ENCODE measurements at places on chromosomes 5 and 9.

- H3K4me1 ChIP-seq: no peaks in the 10 kb centered on the region
- no peak overlapping the region for H3K27ac ChIP-seq
- no peaks in the 10 kb centered on the region for H3K27me3 ChIP-seq
- no peak for DNase-seq
- no peaks in the 10 kb centered on the region for H3K36me3 ChIP-seq
- no peak overlapping the region for H3K4me3 ChIP-seq
Measured at GRCh38 chr9:31248156-31248555, 1136.3 kb upstream of the ACO1 start.

- H3K4me3 ChIP-seq: no peak overlapping the region
- no peak for DNase-seq
- H3K4me1 ChIP-seq: no peaks in the 10 kb centered on the region
- H3K36me3 ChIP-seq: no peaks in the 10 kb centered on the region
- H3K27ac ChIP-seq: no peak overlapping the region
Measured at GRCh38 chr5:21236971-21237427, 1249.0 kb upstream of the CDH18 start.

DNA sequence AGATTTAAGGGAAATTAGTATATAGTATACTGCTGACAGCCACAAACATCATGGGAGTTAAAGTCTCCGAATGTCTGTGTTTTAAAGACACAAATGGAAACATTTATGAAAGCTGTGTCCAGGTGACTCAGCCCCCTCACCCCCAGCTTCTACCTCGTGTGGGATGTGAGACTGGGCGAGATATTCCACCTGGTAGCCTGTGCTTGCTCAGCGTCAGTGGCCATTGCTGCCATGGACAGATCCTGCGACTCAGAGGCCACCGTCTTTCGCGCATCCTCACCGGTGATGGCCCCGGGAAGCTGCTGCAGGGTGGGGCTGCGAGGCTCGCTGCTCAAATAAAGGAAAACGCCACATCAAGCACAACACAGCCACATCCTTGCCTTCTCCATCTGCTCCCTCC, 31.2 kb upstream of the EXOC3 start:
- no peak overlapping the region for H3K27ac ChIP-seq
- no peak overlapping the region for H3K4me3 ChIP-seq
- H3K27me3 ChIP-seq: peaks cover 8% of the 10 kb centered on the region

GRCh38 chr9:109771087-109771486, 8.9 kb upstream of the PALM2AKAP2 start:
- no peak overlapping the region for H3K27ac ChIP-seq
- no peaks in the 10 kb centered on the region for H3K27me3 ChIP-seq
- no peak for DNase-seq
- no peaks in the 10 kb centered on the region for H3K36me3 ChIP-seq
- H3K4me3 ChIP-seq: no peak overlapping the region
- H3K4me1 ChIP-seq: no peaks in the 10 kb centered on the region

DNA sequence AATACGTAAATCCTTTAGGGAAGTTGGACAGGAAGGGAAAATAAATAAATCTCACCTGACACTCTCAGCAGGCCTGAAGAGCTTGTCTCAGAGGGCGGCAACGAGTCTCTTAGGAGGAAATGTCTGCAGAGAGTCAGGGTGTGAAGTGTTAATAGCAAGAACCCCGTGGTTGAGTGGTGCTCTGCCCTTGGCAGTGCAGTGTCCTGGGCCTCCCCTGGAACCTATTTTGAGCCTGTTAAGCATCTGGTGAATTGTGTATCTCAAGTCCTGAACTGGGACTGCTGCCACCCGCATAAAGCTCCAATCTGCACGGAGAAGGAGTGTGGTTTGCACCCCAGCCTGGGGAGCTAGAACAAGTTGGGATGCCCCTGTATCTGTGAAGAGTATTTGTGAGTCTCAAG, 211.8 kb downstream of the GOLPH3 start:
- no peaks in the 10 kb centered on the region for H3K27me3 ChIP-seq
- H3K4me1 ChIP-seq: no peaks in the 10 kb centered on the region
- H3K27ac ChIP-seq: no peak overlapping the region
- no peak overlapping the region for H3K4me3 ChIP-seq

GRCh38 chr5:131022811-131023497, 142.1 kb downstream of the HINT1 start:
- no peak overlapping the region for H3K27ac ChIP-seq
- H3K27me3 ChIP-seq: no peaks in the 10 kb centered on the region
- H3K4me1 ChIP-seq: no peaks in the 10 kb centered on the region
- no peak overlapping the region for H3K4me3 ChIP-seq

- H3K27me3 ChIP-seq: no peaks in the 10 kb centered on the region
- H3K4me1 ChIP-seq: peaks cover under 1% of the 10 kb centered on the region
- no peak for DNase-seq
- no peak overlapping the region for H3K4me3 ChIP-seq
Measured at GRCh38 chr5:143188692-143189091, 214.8 kb downstream of the NR3C1 start.

- no peak for DNase-seq
- no peaks in the 10 kb centered on the region for H3K27me3 ChIP-seq
- peaks cover 6% of the 10 kb centered on the region for H3K4me1 ChIP-seq
- no peak overlapping the region for H3K27ac ChIP-seq
- peaks cover 25% of the 10 kb centered on the region for H3K36me3 ChIP-seq
Measured at GRCh38 chr9:71729816-71730526, 38.3 kb downstream of the CEMIP2 start.

- no peaks in the 10 kb centered on the region for H3K27me3 ChIP-seq
- no peaks in the 10 kb centered on the region for H3K36me3 ChIP-seq
- H3K4me1 ChIP-seq: peaks cover 47% of the 10 kb centered on the region
- H3K27ac ChIP-seq: peak overlapping the region; percentile 44
- no peak overlapping the region for H3K4me3 ChIP-seq
- no peak for DNase-seq
Measured at GRCh38 chr5:151151263-151151660, 6.3 kb downstream of the ANXA6 start.

DNA sequence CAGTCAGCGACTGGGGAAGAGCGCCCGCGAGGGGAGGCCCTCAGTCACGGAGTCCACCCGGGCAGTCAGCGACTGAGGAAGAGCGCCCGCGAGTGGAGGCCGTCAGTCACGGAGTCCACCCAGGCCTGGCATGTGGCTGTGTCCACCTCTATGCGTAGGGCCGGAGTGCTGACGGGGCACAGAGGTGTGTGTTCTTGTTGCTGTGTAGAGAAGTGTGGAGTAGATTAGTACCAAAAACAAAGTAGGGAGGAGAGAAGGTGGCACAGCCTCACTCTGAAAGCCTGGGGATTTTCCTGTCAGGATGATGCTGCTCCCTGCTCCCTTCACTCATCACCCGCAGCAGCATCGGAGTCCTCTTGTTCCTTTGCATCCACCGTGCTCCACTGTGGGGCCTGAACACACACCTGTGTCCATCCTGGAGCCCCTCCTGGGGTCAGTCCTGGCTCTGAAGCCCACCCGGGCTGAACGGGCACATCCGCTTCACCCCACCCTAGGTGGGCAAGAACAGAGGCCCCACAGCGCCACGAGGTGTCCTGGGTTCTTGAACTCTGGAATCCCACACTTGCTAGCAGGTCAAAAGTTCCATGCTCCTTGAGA, 37.9 kb downstream of the AHRR start:
- H3K4me1 ChIP-seq: no peaks in the 10 kb centered on the region
- H3K27me3 ChIP-seq: no peaks in the 10 kb centered on the region
- H3K27ac ChIP-seq: no peak overlapping the region
- DNase-seq: no peak
- no peaks in the 10 kb centered on the region for H3K36me3 ChIP-seq

DNA sequence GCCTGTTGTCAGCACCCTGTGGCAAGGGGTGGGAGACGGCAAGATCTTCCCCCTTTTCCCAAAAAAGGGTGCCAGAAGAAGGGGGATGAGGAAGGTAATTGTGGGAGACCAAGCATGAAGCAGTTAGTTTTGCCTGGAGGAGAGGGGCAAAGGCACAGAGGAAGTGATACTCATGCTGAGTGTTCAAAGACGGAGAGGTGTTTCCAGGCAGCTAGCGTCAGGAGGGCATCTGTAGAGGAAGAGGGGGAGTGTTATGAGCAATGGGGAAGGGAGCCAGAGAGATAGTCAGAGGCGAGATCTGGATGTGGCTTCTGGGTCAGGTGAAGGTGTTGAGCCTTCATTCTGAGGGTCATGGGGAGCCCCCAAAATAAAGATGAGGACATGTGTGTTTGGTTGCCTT, 26.9 kb upstream of the ADAM19 start:
- H3K4me3 ChIP-seq: no peak overlapping the region
- H3K4me1 ChIP-seq: no peaks in the 10 kb centered on the region
- H3K27ac ChIP-seq: no peak overlapping the region
- no peaks in the 10 kb centered on the region for H3K27me3 ChIP-seq

DNA sequence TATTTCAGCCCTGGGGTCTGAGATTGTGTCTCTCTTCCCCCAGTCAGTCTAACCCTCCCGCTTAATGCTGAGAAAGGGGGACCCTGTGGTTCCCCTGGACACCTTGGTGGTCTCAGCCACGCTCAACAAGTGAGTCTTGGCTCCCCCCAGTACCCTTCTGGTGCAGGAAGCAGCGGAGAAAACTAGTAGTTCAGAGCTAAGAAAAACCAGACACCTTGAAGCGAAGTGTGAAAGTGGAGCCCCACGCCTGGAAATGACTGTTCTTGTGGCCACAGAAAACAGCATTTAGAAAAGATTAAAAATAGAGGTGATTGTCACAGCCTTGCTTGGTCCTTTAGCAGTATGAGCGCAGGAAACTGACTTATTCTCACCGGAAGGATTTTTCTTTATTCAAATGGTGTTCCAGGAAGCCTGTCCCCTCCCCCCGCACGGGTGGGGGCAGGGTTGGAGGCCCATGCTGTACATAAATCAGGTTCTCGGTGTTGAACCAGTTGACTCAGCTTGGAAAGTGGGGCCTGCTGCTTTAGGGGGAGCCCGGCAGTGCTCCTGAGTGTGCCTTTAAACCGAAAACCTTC, 8.1 kb downstream of the ARPC5L start:
- H3K4me3 ChIP-seq: peak overlapping the region; percentile 94
- peaks cover 42% of the 10 kb centered on the region for H3K4me1 ChIP-seq
- no peaks in the 10 kb centered on the region for H3K27me3 ChIP-seq
- DNase-seq: peak; percentile 44
- peak overlapping the region; percentile 94 for H3K27ac ChIP-seq
- no peaks in the 10 kb centered on the region for H3K36me3 ChIP-seq

DNA sequence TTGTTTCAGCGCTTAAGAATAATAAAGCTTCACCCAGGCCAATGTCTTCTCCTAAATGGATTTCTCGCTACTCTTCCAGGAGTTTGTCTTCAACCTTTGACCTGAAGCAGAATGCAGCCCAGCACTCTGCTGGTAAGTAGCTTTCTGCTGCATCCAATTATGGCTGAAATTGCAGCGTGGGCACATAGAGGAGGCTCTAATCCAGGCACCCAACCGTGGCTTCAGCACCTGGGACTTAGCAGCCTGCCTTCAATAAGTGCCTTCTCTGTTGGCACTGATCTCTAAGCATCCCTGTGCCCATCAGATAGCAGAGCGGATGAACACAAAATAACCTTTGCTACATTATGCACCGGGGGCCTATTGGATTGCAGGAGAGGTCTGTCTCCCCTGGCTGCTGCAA, 105.2 kb downstream of the TRIM32 start:
- H3K27ac ChIP-seq: no peak overlapping the region
- H3K4me3 ChIP-seq: no peak overlapping the region
- H3K36me3 ChIP-seq: no peaks in the 10 kb centered on the region
- DNase-seq: no peak
- no peaks in the 10 kb centered on the region for H3K27me3 ChIP-seq

DNA sequence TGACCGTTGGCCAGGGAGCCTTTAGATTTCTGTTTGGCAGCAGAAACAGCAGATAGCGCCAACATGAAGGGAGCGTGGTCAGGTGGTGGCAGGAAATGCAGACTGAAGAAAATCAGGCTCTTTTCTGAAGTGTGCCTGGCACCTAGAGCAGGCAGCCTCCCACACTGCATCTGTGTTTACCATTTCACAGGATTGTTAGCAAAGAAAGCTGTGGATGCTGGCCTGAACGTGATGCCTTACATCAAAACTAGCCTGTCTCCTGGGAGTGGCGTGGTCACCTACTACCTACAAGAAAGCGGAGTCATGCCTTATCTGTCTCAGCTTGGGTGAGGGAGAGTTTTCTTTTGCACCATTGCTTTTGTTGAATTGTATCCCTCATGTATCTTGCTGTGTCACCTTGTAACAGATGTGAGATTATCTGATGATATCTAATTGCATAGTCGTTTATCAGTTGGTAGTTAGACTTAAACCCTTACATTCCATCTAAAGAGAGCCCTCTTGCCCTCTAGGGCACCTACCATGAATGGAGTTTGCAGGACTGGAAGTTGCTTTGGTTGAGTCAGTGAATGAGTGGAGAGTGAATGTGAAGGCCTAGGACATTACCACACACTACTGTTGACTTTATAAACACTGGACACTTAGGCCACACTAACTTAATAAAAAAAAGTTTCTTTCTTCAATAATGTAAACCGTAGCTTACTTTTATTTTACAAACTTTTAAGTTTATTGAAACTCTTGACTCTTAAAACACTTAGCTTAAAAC, 42.8 kb downstream of the ACO1 start:
- H3K27ac ChIP-seq: peak overlapping the region; percentile 59
- H3K36me3 ChIP-seq: peaks cover under 1% of the 10 kb centered on the region
- peaks cover 19% of the 10 kb centered on the region for H3K4me1 ChIP-seq
- no peak overlapping the region for H3K4me3 ChIP-seq
- no peaks in the 10 kb centered on the region for H3K27me3 ChIP-seq
- peak; percentile 61 for DNase-seq

GRCh38 chr5:143588933-143589662, 185.6 kb upstream of the NR3C1 start:
- peaks cover 4% of the 10 kb centered on the region for H3K4me1 ChIP-seq
- no peak overlapping the region for H3K27ac ChIP-seq
- no peaks in the 10 kb centered on the region for H3K36me3 ChIP-seq
- DNase-seq: no peak

DNA sequence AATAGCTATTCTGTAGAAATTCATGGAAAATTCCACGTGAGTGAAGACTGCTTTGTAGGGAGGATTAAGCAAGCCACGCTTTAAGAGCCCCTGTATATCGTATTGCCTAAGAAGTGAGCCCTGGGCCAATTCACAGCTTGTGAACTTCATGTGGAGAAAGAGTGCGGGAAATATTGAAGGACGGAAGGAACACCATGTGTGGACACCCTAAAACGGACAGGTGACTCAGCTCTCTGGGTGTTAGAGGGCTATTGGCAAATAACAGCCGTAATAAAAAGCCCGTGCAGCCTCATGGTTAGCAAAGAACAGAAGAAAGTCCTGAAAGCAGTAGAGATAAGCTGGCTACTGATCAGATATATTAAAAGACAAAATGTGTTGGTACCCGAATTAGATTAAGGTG, 26.4 kb downstream of the ZNF366 start:
- DNase-seq: no peak
- no peaks in the 10 kb centered on the region for H3K27me3 ChIP-seq
- H3K36me3 ChIP-seq: no peaks in the 10 kb centered on the region

Data from body of pancreas (tissue), 4 donors.